ENCODE measurements at places on chromosomes 12 and 14. TPM values are rescaled to one million over a fixed set of nuclear protein-coding genes. Genes with fewer than 3 reads are reported as not detected.

The NRXN3 gene
- total RNA-seq = under 0.01 TPM

The MYF5 gene
- not detected for total RNA-seq

The RNASE4 gene
- total RNA-seq = 44.2 TPM

The ADCY6 gene
- 126 TPM for total RNA-seq

The DDX55 gene
- 19.6 TPM for total RNA-seq

The CNTN1 gene
- 0.66 TPM for total RNA-seq

The SLC10A1 gene
- total RNA-seq = not detected

The ALDH1L2 gene
- total RNA-seq = 14.5 TPM

The BDKRB2 gene
- total RNA-seq = 0.75 TPM

The A2ML1 gene
- total RNA-seq = not detected

The RPAP3 gene
- total RNA-seq = 18.0 TPM

The CLEC2B gene
- total RNA-seq = 4.4 TPM

The NEDD8 gene
- 300 TPM for total RNA-seq

The EPYC gene
- not detected for total RNA-seq

The ACSM4 gene
- not detected for total RNA-seq

The CD163 gene
- not detected for total RNA-seq

The TCL1A gene
- not detected for total RNA-seq

The DCP1B gene
- total RNA-seq = 4.9 TPM

The AP1G2 gene
- total RNA-seq = 4.2 TPM

The SLC35F4 gene
- not detected for total RNA-seq

The FBXO21 gene
- total RNA-seq = 131 TPM

The FSCB gene
- total RNA-seq = not detected

The RNASE7 gene
- not detected for total RNA-seq

The RHOJ gene
- 19.0 TPM for total RNA-seq
